Naive thymus-derived CD8-positive, alpha-beta T cell (primary cell): ENCODE measurements at places on chromosomes 16 and 17.
A peak's percentile ranks its signal among the peaks of the same experiment; 100 is the strongest.

DNA sequence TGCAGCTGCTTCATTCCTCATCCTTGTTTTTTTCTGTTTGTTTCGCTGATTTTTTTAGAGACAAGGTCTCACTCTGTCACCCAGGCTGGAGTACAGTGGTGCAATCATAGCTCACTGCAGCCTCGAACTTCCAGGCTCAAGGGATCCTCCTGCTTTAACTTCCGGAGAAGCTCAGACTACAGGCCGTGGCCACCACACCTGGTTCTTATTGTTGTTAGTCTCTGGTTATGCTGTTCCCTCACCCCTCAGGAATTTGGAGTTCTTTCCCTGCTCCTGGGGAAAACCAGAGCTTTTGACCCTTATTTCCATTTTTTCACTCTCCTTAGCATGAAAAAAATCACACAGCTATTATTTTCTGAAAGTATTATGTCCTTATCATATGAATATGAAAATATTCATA, 1.8 kb downstream of the ODF4 start:
- DNase-seq: no peak

- DNase-seq: no peak
These were observed 15.4 kb downstream of the NAA60 start for GRCh38 chr16:3458852-3459361.

DNA sequence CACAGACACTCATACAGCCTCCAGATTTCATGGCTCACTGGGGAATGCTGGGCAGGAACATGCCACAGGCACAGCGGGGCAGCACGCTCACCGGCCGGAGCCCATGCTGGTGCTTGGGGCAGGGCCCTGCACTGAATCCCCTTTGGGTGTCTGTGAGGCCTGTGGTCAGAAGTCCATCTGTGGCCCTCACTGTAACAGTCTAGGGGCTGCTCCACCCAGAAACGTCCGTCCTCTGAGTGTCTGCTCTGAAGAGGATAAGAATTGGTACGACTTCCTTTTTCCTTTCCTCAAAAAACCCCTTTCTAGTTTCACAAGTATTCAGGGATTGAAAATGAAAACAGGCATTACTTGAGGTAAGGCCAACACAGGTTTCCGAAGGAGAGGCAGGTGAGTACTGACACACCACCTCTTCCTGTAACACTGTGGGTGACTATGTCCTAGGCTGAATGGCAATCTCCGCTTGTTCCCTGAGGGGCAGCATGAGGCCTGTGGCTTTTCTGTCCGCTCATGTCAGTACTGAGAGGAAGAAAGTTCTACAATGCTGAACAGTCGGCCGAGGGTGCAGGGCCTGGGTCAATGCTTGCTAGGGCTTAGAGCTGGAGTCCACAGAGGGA, 42.5 kb downstream of the TMEM11 start:
- DNase-seq: no peak

DNA sequence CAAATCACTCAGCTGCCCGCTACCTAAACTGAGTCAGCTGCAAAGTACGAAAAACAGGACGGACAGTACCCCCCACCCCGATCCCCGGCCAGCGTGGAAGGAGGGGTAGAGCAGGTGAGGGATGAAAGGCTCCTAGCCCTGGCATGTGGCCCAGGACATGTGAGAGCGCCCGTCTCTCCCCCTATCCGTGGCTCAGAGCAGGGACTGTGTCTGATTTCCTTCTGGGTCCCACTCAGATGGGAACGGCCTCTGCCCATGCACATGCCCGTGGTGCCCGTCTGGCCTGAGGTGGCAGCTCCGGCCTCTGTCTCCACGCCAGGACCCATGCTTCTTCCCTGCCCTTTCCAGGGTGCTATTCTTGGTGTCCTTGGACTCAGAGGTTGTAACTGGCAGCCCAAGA, 30.2 kb upstream of the RASD1 start:
- DNase-seq: no peak

DNA sequence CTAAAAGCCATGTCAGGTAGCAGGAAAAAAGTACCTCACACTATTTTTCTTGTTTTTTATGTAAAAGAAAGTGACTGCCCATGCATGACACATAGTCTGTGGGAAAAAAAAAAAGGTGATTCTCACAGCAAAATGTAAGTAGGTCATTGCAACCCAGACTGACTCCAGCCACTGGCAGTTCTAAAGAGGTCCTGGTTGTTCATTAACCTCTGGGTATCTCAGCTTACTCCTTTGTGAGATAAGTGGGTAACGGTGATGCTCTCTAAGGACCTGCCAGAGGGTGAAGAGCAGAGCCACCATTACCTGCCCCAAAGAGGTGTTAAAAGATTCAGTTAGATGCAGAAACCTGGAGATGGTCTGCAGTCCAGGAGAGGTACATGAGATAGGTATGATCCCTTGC, 531.9 kb downstream of the GRIN2A start:
- DNase-seq: no peak

DNA sequence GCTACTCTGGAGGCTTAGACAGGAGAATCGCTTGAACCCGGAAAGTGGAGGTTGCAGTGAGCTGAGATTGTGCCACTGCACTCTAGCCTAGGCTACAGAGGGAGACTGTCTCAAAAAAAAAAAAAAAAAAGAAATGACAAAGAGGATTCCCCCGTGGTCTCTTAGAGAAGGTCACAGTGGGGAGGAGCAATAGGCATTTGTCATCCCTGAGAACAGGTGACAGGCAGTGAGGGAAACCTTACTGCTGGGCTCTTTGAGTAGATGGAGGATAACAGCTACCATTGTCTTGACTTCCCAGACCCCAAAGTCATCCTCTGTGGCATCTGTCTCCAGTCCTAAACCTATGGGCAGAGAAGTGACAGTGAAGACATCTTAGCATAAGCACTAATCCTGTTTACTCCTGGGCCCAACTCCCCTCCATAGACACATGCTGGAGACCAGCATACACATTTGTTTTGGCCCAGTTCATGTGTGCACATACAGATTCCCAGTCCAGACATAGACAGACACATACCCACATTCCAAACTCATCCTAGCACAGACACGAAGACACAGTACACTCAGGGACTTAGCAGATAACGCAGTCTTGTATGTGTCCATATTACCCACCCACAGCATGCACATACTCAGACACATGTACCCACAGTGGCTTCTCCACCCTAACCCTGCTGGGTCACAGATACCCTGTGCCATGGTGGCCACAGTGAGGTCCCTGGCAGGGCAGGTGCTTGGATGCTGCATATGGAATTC, 2.7 kb downstream of the ESRP2 start:
- DNase-seq: no peak

DNA sequence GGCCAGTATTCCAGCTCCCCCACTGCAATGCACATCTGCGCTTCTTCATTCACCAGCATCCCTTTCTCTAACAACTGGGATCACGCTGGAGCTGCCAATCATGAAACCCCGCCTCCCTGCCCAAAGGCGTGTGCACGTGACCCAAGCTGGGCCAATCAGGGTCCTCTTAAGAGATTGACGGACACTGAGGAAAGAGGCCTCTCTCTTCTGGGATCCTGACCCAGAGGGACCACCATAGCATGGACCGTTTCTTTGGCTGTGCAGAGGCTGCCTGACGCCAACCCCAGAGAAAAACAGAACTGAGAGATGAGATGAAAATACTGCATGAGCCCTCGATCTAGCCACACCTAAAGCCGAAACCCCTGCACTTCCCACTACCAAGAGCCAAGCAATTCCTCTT, 32.0 kb downstream of the COTL1 start:
- DNase-seq: no peak

DNA sequence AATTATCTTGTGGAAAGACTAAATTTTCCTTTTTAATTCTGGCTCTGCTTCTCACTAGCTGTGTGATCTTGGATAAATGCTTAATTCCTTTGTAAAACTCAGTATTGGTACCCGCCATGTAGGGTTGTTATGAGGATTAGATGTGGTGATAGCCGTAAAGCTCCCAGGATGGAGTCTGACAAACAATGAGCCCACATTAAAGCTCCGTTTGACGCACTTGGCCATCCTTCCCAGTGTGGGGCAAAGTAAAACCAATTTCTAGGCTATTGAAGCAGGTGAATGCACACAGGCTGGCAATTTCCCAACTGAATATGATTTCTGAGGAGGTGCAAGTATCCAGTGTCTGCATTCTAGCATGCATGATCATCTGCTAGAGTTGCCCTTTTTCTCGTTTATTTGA, 123.6 kb downstream of the MRTFB start:
- peak; percentile 12 for DNase-seq

DNA sequence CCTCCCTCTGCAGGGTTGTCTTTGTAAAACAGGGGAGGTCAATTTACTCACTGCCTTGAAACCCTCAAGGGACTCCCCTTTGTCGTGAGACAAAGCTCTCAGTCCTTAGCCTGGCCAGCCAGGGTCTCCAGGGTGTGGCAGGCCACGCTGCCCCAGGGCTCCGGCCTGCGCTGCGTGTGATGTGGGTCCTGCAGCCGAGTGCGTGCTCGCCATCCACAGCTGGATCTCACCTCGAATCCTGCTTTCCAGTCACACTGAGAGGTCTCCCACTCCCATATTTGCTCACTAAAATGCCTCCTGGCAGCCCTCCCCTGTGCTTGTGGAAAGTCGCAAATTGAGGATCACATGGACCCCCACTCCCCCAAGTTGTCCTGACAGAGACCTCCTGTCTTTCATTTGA, 10.0 kb upstream of the CLEC18C start:
- no peak for DNase-seq

DNA sequence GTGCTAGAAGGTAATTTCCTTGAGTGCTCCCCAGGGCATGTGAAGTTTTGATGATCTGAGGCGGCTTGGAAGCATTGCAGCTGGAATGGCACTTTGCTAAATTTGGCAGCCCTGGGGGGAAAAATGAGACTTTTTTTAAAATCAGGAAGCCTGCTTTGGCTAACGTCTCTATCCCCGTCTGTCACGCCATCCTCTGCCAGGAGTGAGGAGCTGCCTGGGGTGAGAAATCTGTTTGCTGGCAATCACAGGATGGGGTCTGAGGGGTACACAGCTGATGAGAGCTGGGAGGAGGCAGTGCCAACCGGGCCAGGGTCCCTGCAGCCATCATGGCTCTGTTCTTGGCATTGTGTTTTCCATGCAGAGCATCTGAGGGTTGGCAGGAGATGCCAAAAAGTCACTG, 2.0 kb downstream of the ABCC12 start:
- DNase-seq: no peak

DNA sequence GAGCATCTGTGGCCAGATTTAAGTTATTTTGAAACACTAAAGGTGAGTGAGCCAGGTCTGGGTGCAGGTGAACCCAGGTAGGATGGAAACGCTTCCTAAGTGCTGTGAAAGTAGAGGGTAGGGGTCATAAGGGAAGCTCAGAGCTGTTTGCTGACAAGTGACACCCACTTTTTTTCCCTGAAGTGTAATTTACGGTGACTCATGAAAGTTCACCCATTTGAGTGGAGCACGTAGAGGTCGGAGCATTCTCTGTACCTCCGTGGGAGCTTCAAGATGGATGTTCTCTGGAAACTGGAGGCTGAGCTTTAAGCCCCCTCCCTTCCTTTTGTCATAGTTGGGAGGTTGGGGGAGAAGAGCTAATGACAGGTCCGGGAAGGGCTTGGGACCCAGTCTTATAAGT, 44.3 kb downstream of the MPRIP start:
- no peak for DNase-seq

GRCh38 chr16:24163935-24164334, 92.2 kb upstream of the CACNG3 start:
- no peak for DNase-seq

DNA sequence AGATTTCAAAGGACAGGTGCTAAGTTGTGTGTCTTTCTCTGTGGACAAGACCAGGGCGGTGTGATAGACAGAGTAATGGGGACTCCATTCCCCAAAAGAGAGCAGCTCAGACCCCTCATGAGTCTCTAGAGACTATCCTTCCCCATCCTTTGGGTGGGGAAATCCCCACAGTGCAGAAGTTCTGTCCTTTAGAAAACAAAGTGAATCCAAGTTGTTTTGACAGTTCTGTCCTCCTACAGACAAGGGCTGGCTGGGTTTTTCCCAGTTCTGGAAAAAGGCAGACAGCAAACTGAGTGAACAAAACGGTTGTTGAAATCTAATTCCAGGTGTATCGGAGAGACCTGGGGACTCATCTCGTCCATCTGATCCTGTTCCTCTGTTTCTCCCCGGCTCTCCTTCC, 11.0 kb upstream of the HAS3 start:
- no peak for DNase-seq

DNA sequence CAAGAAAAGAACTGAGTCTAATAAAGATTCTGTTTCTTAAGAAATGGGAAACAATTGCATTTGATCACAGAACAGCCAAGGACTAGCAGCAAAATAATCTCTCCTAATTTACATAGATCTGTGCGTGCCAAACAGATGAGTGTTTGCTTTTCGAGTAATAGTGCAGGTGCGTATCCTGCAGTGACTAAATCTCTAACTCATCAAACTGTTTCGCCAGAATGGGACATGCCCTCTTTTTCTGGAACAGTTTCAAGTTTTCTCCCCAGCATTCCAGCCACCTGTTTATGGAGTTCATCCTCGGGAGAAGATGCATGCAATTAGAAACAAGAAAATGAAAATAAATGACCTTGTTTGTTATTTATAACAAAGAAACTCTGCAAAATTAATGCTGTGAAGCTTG, 5.7 kb upstream of the TOX3 start:
- DNase-seq: no peak

DNA sequence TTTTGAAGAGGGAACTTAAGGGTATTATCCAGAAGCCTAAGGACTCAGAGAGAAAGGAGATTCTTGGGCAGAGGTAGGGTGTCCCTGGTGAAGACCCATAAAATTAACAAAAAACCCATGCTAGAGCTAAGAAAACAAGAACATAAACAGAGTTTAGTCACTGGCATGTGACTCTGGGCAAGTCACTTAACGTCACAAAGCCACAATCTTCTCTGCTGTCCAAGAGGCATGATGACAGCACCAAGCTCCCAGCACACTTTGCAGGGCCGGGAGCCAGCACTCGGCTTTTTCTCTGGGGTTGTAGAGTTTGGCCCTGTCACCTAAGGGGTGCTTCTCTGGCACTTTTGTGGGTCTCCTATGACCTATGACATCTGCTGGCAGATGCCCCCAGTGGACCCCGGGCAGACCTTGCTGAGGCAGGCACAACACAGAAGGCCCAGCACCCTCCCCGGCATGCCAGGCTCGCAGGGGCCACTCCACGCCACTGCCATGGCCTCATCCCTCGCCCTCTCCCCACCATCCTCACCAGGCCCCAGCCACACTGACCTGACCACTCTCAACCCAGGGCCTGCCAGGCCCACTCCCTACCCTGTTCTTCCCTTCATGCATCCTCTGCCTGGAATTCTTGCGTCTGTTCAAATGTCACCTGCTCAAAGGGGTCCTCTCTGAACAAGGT, 69.8 kb downstream of the DYNLRB2 start:
- DNase-seq: no peak
